ENCODE measurements at places on chromosomes 6 and 20. TPM values are rescaled to one million over a fixed set of nuclear protein-coding genes. Genes with fewer than 3 reads are reported as not detected.

DNA sequence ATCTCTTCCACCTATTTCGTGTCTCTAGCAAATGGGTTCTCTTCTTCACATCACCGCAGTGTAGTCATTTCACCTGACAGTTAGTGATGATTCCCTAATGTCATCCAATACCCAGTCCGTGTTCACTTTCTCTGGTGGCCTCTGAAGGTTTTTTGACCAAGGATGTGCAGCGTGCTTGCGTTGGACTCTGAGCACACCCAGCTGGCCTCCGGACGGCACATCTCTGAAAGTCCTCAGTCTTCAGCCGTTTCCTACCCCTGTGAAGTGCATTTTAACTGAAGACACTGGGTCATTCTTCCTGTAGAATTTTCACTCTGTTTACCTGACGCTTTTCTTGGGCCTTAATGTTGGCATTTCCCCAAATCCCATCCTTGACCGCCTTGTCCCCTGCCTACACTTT, 98.7 kb downstream of the ERMARD start:
- H3K27me3 ChIP-seq: no peaks in the 10 kb centered on the region
- no peak overlapping the region for H3K4me3 ChIP-seq
- H3K36me3 ChIP-seq: no peaks in the 10 kb centered on the region
- H3K4me1 ChIP-seq: peaks cover 5% of the 10 kb centered on the region
- H3K27ac ChIP-seq: peak overlapping the region; percentile 68

- peaks cover 12% of the 10 kb centered on the region for H3K36me3 ChIP-seq
- H3K4me1 ChIP-seq: peaks cover 9% of the 10 kb centered on the region
- no peaks in the 10 kb centered on the region for H3K27me3 ChIP-seq
- H3K4me3 ChIP-seq: no peak overlapping the region
- peak; percentile 41 for DNase-seq
Measured at GRCh38 chr20:61599061-61599531, 347.0 kb downstream of the CDH4 start.

Gene BTNL2
- not detected for total RNA-seq

- no peak overlapping the region for H3K4me3 ChIP-seq
- H3K4me1 ChIP-seq: no peaks in the 10 kb centered on the region
- H3K27ac ChIP-seq: peak overlapping the region; percentile 30
- H3K27me3 ChIP-seq: no peaks in the 10 kb centered on the region
- H3K36me3 ChIP-seq: no peaks in the 10 kb centered on the region
- DNase-seq: no peak
Measured at GRCh38 chr6:32216998-32217397, 6.9 kb downstream of the NOTCH4 start.

- peaks cover 10% of the 10 kb centered on the region for H3K27me3 ChIP-seq
- H3K4me1 ChIP-seq: peaks cover 4% of the 10 kb centered on the region
- no peaks in the 10 kb centered on the region for H3K36me3 ChIP-seq
- no peak for DNase-seq
- no peak overlapping the region for H3K4me3 ChIP-seq
- H3K27ac ChIP-seq: no peak overlapping the region
Measured at GRCh38 chr6:34061348-34061747, 84.5 kb downstream of the GRM4 start.

GRCh38 chr20:57986666-57987065, 241.8 kb downstream of the ANKRD60 start:
- H3K4me1 ChIP-seq: peaks cover 10% of the 10 kb centered on the region
- no peak for DNase-seq
- no peak overlapping the region for H3K4me3 ChIP-seq
- H3K27ac ChIP-seq: no peak overlapping the region
- H3K27me3 ChIP-seq: peaks cover 12% of the 10 kb centered on the region
- H3K36me3 ChIP-seq: no peaks in the 10 kb centered on the region

DNA sequence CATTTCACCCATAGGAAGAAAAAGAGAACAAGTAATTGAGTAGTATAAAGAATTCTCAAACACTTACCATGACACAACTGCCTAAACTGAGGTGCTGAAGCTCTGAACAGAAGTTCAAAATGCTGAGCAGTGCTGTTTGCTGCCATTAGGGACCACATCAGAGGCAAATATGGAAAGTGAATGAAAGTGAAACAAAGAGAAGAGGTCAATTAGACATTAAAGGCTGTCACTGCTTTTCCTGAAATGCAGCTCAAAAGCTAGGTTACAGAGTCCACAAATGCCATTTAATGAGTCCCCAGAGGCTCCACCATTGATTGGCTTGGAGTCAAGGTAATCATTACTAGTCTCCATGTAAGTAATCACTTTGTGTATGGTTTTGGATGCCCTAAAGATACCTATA, 46.1 kb downstream of the POU3F2 start:
- H3K27me3 ChIP-seq: no peaks in the 10 kb centered on the region
- no peak for DNase-seq
- no peaks in the 10 kb centered on the region for H3K4me1 ChIP-seq
- no peak overlapping the region for H3K4me3 ChIP-seq
- H3K27ac ChIP-seq: no peak overlapping the region
- H3K36me3 ChIP-seq: peaks cover 3% of the 10 kb centered on the region

Data from neural crest cell (in vitro differentiated cells).